ENCODE measurements at places on chromosomes 11 and 22.
A peak's percentile ranks its signal among the peaks of the same experiment; 100 is the strongest.

DNA sequence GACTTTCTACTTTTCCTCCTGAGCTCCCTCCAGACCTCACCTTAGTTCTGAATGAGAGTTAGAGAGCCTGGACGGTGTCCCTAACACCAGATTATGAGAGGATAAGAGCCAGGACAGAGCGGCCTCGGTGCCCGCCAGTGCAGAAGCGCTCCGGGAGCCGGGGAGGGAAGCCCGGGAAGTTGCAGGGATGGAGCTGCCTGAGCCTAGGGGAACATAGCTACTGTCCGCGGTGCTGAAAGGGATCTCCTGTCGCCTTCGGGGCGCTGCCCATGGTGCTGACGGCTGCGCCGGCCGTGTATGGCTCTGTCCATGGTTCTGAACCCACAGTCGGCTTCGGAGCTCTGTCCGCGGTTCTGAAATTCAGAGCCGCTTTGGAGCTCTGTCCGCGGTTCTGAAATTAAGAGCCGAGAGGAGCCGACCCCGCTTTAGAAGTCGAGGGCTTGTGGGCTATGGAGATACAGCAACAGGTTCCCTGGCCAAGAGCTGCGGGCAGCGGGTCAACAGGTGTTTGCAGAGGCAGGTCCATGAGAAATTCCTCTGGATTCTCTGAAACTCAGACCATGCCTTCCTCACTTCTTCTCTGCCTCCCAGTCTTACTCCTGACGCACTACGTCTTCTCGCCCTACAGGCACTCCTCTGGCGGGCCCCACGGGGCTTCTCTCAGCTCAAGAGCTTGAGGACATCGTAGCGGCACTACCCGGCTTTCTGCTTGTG lies 814 bp downstream of the NPAS4 start:
- peak; percentile 86 for DNase-seq

GRCh38 chr11:72334651-72335050 lies 90.7 kb upstream of the PHOX2A start:
- no peak for DNase-seq

DNA sequence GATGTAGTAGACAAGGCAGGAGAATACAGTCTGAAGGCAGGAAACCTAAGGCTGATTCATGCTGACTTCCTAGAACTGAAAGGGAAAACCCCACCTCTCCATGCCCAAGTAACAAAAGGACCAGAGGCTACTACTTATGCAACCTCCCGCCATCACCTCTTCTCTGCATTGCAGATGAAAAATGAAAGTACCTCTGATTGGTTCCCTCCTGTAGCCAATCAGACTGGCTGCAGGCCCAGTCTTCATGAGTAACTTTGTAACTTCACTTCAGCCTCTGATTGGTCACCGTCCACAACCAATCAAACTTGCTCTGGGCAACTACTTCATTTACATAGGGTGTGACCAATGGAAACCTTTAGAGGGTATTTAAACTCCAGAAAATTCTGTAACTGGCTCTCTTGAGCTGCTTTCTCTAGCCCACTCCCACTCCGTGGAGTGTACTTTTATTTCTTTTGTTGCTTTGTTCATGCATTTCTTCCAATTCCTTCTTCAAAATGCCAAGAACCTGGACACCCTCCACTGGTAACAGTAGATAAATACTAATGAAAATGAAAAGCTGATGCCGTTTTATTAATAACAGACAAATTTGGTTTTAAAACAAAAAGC lies 5.2 kb upstream of the MAP6 start:
- no peak for DNase-seq

GRCh38 chr11:70672991-70673653 lies 274.8 kb downstream of the CTTN start:
- no peak for DNase-seq

Data from T-helper 9 cell (primary cell).